GM04504 (cell line): ENCODE measurements at places on chromosomes 12 and 14.

DNA sequence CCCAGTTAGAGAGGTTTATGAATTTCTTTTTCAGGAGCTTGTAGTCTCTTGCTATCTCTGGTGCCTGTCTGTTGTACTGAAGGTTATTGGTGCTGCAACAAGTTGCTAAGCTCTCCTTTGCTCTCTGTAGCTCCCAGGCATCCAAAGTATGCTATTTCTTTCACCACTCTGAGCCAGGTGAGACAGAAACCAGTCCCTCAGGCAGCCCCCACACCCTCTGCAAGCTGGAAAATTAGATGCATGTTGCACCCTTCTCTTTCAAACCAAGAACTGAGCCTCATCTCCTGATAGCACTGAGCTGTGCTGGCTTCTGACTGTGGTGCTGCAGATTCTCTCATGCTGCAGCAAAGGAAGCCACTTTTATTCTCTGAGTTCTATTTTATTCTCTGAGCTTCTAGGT lies 9.6 kb upstream of the TRIM9 start:
- DNase-seq, result no peak

GRCh38 chr12:716506-716905 lies 35.9 kb upstream of the WNK1 start:
- DNase-seq, result no peak

GRCh38 chr12:107515446-107515958 lies 170.1 kb upstream of the PWP1 start:
- DNase-seq, result peak; percentile 86

- DNase-seq, result peak; percentile 84
These were observed 149.7 kb upstream of the ARHGAP5 start for GRCh38 chr14:31927348-31927832.

GRCh38 chr14:35503646-35504045 lies 30.3 kb upstream of the INSM2 start:
- no peak for DNase-seq

- no peak for DNase-seq
These were observed 195.9 kb upstream of the GZMB start for GRCh38 chr14:24829862-24830261.

- no peak for DNase-seq
These were observed 187.5 kb downstream of the RBM19 start for GRCh38 chr12:113778432-113779132.

GRCh38 chr12:87349681-87350080 lies 679.5 kb downstream of the C12orf50 start:
- no peak for DNase-seq

- no peak for DNase-seq
These were observed 46.9 kb downstream of the SLC25A47 start for GRCh38 chr14:100370003-100370402.

GRCh38 chr14:58272588-58273372 lies 25.6 kb upstream of the ARID4A start:
- peak; percentile 10 for DNase-seq

DNA sequence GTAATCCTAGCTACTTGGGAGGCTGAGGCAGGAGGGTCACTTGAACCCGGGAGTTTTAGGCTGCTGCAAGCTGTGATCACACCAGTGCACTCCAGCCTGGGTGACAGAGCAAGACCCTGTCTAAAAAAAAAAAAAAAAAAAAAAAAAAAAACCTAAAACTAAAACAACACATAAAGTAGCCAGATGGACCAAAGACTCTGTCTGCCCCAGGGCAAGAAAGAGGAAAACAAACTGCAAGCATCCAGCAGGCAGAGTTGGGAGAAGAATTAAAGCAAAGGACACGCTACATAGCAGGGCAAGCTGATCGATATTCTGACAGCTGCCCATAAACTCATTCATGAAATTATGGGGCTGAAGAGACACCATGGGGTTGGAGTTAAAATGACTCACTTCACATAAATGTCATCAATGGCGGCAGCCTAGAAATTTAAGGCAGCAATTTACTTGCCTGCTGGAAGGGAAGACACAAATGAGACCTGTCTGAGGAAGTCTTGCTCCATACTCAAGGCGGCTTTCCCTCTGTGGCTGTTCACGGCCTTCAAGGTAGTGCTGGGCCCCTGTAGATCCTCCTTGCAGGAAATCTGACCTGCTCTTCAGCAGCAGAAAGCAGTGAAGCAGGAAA lies 259.1 kb upstream of the FKBP4 start:
- peak; percentile 23 for DNase-seq

DNA sequence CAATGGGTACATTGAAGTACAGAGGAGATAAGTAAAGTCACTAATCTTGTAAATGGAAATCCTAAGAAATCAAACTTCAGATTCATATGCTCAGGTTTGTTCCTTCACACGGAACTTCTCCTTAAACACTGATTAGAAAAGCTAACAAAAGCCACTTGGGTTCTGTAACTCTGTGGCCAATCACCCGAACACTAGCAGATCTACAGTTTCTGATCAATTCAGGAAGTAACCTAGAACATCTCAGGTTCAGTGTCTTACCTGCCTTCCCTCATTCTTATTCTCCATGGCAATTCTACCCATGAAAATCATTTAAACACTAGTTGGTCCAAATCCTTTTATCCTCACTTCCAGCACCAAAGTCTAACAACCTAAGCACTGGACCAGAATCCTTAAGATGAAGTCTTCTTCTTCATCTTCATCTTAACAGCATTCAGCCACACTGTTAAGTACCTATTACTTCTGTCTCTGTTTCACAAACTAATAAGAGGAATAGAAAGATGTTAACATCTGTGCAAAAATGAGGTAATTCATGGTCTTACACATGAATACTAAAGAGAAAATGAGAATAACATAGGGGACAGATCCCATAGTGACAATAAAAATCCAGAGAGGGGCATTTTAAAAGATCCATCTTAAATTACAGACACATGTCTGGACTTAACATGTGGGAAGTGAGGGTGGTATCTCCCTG lies 184.5 kb downstream of the SSPN start:
- DNase-seq, result no peak

GRCh38 chr12:103933237-103933636 lies 3.0 kb downstream of the HSP90B1 start:
- DNase-seq, result no peak

- no peak for DNase-seq
These were observed 1.5 kb upstream of the GPX2 start for GRCh38 chr14:64944041-64944440.

DNA sequence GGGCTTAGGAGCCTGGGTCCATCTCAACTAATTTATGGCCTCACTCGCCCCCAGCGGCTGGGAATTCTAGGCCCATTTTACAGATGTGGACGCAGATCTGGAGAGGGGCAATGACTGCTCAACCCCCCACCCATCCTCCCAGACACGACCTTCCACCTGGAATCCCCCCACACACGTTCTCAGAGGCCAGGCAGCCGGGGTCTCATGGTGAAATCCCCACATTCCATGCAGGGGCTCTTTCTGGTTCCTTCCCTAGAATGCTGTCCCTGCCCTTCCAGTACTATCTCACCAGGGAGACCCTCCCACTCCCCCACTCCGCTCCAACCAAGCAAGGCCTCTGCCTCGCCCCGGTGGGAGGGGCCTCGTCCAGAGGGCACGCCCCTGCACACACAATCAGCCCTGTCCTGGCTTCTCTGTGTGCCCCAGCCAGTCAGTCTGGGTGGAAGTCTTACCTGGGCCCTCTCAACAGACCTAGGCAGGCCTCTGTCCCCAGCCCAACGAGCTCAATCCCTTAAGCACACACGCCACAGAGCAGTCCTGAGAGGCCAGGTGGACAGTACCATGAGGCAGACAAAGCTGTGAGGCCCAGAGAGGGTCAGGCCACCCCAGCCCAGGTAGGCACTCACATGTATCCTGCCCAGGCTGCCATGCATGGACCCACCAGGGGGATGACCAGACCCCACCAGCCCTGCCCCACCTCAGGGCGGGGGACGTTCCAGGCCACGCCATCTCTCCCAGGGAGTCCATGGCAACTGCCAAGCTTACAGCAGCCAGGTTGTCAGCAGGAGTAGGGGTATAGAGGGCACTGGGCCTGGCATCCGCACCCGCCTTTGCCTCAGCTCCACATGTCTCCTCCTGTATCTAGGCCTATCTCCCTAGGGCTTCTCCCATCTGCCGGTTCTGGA lies 1.3 kb upstream of the ANKRD9 start:
- DNase-seq, result no peak

DNA sequence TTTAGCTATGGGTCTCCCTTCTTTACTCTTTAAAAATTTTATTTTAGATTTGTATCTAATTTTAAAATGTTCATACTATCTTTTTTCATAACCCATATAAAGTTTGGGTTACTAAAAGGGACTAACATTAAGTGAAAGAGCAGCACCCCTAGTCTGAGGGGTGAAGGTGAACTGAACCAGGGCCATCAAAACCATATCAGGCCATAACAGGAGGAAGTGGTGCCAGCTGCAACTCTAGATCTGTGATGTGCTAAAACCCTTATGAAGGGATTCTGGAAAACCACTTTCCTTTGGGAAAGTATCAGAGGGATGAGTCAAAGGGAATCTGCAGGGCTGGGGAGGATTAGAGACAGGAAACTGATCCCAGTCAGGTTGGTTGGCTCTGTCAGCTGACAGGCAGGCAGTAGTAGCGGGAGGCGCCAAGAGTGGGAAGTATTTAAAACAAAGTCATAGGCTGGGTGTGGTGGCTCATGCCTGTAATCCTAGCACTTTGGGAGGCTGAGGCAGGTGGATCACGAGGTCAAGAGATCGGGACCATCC lies 162.5 kb downstream of the PPM1H start:
- no peak for DNase-seq

DNA sequence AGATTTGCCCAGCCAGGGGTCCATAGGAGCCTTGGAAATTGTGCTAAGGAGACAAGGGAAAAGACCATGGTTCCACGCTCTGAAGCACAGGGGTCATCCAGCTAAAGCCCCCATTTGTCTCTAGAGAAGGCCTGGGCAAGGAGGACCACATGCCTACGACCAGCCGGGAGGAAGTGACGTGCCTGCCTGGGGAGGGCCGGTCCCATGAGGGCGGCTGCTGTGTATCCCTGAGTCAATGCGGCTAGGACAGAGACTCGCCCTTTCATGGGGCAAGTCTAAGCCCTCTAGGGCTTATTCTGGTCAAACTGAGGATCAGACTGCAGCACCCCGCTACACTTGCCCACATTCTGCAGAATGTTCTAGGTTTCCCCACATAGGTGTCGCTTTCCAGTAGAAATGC lies 20.6 kb upstream of the RIN3 start:
- no peak for DNase-seq

GRCh38 chr12:42056130-42056529 lies 88.5 kb downstream of the GXYLT1 start:
- DNase-seq, result no peak

GRCh38 chr12:2228535-2228934 lies 175.7 kb downstream of the CACNA1C start:
- DNase-seq, result no peak

DNA sequence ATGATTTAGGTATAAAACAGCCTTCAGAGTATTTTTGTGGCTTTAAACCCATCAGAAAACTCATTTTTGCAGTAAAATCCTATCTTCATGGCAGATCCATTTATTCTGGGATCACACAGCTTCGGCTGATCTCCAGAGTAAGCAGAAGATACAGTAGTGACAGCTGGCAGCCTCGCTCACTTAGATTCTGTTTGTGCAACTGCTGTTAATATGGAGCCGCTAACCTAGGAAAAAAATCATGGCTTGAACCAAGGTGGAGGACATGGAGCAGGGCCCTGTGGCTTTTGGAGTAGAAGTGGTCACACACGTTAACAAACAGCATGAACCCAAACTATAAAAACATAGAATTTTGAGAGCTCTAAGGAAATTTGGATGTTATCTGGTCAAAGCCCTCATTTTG lies 137.2 kb upstream of the ARHGAP5 start:
- no peak for DNase-seq

DNA sequence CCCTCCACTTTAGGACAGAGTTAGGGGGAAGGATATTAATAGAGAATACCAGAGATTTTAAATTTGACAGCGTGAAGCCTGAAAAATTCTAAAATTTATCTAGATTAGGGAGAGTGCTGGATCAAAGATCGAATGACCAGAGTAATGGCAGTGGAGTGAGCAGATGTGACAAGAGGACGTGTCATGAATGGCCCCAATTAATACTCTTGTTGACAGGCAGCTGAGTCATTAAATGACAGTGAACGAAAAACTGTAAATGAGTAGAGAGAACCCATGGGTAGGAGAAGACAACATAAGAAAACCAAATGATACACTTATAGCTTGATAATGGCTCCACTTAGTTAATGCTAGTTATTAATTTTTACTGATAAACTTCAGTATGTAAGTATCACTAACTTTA lies 73.9 kb upstream of the PLEKHA5 start:
- DNase-seq, result no peak

DNA sequence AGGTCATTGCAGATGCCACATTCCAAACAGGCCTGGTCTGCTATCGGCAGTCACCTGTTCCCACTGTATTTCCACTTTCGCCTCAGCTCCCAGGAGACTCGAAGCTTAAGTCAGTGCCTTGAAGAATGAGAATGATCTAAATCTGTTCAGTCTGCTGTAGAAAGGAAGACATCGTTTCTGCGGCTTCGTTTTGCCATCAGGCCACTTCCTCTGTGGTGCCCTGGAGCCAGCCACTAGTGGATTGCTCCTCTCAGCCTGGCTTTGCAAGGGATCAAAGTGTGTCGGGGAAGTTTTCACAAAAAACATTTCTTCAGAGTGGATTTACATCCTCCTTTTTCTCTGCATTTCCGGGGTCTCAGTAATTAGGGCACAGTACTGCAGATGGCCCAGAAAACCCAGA lies 66.7 kb downstream of the AACS start:
- no peak for DNase-seq

GRCh38 chr12:20450591-20451180 lies 82.3 kb downstream of the PDE3A start:
- DNase-seq, result no peak

GRCh38 chr12:124233846-124234640 lies 60.9 kb upstream of the RFLNA start:
- no peak for DNase-seq

DNA sequence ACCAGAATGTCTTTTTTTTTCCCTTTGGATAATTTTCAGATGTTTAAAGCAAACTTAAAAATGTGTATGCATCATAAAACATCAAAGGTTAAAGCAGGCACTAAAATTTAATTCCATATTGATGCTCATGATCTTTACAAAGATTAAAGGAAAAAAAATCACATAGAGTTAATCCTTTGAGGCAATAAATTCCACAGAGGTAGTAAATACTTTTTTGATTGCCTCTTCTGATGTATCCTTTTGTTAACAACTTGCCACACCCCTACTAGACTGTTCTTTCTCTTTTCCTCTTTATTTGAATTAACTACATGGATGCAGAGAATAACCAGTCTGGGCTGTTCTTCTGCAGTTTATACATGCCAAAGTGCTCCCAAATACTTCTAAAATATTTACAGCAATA lies 45.2 kb upstream of the KCNJ8 start:
- DNase-seq, result no peak

DNA sequence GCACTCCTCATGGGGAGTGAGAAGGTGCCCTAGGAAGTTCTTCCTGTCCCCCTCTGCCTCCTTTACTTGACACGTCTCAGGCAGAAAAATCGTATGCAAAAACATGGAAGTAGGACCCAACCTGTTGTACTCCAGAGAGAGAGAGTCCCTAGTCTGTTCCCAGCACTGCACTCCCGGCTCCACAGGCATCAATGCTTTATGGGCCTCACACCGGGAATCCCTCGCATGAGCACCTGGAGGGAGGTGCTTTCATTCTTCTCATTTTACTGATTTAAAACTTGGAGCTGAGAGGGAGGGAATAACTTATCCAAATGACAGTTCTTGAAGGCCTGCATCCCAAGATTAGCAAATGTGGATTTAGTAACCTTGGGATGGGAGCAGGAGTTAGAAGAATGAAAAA lies 1101.4 kb downstream of the BCL11B start:
- no peak for DNase-seq

- no peak for DNase-seq
These were observed 142.5 kb downstream of the MSRB3 start for GRCh38 chr12:65420941-65421340.

GRCh38 chr14:81261176-81261575 lies 40.4 kb upstream of the GTF2A1 start:
- no peak for DNase-seq
